ENCODE measurements at places on chromosomes 3 and 15. TPM values are rescaled to one million over a fixed set of nuclear protein-coding genes. Genes with fewer than 3 reads are reported as not detected.

GRCh38 chr15:87619161-87619960 is 637.2 kb downstream of the NTRK3 start:
- DNase-seq = peak; percentile 94

GRCh38 chr3:14480207-14481017 is 59.7 kb downstream of the GRIP2 start:
- DNase-seq = peak; percentile 88

The GOLGA6L9 gene
- 1.3 TPM for total RNA-seq

GRCh38 chr3:78258798-78259197 is 1218.9 kb downstream of the ROBO2 start:
- DNase-seq = peak; percentile 84

GRCh38 chr3:123143669-123144411 is 57.9 kb upstream of the SEC22A start:
- no peak for DNase-seq

DNA sequence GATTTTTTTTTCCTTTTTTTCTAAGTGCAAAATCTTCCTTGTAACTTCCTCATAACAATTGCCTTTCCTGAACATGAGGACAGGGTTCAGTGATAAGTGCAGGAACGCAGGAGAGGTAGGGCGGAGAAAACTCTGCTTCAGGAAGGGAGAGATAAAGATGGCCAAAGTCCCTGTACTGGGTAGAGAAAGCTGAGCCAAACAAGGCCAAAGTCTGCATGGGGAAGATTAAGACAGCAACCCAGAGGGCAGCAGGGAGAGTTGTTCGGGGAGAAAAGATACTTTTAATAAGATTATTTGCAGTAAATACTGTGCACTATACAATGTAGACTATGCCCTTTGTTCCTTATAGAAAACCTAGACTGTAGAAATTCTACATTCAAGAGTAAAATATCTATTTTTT is 55.4 kb upstream of the LRRFIP2 start:
- no peak for DNase-seq

DNA sequence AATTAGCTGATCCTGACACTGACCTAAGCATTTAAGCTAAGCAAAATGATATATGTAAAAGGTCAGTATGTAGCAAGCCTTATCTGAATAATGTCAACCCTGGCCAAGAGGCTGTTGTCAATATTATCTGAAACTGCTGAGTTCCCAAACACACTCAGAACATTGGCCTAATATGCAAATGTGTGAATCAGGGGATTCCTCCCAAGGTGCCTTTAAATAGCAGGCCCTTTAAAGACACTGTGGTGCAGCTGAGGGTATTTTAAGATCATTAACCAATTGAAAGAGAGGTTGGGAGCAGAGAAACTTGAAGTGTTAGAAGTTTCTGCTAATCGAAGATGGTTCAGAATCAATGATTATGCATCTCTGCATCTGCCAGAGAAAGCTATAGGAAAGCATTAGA is 207.0 kb downstream of the NTRK3 start:
- no peak for DNase-seq

DNA sequence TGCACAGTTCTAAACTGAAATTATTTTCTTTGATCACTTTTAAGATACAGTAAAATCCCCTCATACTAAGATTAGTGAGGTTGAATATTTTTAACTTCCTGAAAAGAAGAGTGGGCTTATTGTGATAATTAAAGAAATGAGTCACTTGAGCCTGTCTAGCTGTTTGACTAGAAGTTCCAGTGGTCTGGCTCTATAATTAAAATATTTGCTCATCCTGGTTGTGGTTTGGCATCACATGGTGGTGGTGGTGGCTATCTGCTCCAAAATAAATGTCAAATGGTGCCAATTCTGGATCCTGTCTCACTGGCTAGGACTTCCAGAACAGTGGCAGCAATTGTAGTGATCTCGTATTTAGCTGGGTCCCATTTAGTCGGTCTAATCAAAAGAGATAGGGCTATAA is 8.6 kb upstream of the TEX9 start:
- no peak for DNase-seq

DNA sequence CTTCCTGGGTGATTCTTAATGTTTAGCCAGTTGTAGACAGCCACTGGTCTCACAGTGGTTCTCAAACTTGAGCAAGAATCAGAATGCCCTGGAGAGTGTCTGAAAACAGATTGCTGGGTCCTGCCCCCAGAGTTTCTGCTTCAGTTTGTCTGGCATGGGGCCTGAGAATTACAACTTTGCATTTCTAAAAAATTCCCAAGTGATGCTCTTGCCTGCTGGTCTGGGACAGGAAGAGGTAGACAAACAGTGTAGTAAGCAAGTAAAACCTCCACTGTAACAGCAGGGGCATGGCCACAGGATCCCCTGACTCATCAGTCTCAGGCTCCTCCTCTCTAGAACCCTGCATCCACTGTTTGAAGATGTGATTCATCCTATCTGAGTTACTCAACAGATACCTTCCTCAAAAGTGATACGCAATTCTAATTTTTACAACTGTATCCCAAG is 36.5 kb downstream of the DZIP1L start:
- DNase-seq = peak; percentile 96

- DNase-seq = peak; percentile 11
Measured at GRCh38 chr15:64351265-64351664, 4.7 kb downstream of the CSNK1G1 start.

DNA sequence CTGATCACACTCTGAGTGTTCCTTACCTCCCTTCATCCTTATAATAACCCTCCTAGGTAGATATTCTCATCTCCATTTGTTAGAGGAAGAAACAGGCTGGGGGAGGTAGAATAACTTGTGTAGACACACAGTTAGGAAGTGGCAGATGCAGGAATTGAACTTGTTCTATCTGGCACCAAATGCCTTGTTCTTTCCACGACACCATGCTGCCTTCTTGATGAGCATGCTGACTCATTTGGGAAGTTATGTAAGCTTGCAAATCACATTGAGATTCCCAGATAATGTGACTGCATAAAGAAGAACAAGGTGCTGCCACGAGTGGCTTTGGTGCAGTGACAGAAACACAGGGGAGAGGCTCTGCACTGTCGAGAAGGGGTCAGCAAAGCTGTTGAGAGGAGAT is 27.5 kb upstream of the NDUFB4 start:
- DNase-seq = peak; percentile 45

GRCh38 chr3:192033246-192033645 is 572.3 kb downstream of the PYDC2 start:
- no peak for DNase-seq

The GP9 gene
- total RNA-seq = not detected

GRCh38 chr3:25313286-25313685 is 114.8 kb upstream of the RARB start:
- DNase-seq = no peak

The LINGO1 gene
- not detected for total RNA-seq

DNA sequence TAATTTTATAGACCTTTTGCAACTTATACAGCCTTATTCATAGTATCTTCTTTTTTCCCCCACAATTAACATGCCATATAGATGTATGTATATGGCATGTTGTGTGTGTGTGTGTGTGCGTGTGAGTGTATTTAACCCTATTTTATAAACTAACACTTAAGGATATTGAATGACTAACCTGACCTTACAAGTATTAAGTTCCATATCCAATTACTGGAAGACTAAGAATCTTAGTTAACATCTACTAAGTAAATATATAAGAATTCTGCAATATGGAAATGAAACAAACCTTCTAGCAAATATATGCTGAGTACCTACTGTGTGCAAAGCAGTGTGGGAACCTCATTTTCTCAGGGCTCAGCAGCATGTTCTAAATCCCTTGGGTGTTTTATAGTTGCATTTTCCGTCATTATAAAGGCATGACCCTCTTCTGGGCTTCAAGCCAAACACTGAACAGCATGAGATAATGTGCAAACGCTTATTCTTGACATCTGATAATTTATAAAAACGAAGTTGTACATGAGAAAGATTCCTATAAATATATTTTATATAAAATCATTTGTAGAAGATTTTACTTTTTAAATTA is 105.5 kb downstream of the NLGN1 start:
- peak; percentile 31 for DNase-seq

DNA sequence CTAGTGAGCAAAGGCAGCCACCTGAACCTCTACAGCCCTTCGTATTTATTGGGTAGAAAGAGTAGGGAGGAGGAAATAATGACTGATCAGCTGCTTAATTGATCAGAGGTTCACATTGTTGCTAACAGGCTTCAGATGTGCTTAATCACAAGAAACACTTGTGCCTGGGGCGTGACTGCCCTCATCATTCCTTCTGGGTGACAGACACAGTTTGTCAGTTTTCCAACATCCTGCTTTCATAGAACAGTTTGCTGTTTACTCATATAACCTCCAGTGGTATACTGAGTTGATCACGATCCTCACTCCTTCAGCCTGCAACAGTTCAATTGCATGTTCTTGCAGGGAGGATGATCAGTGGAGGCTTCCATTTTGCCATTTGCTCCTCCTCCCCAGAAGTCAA is 13.6 kb upstream of the CASR start:
- DNase-seq = no peak

- no peak for DNase-seq
Measured at GRCh38 chr3:116276675-116277074, 168.6 kb downstream of the LSAMP start.

GRCh38 chr3:48686538-48687219 is 964 bp upstream of the NCKIPSD start:
- DNase-seq = no peak

- DNase-seq = peak; percentile 15
Measured at GRCh38 chr3:104604326-104605010, 762.2 kb upstream of the ALCAM start.

GRCh38 chr3:14227856-14228255 is 49.2 kb downstream of the LSM3 start:
- DNase-seq = peak; percentile 56

GRCh38 chr15:75346796-75347221 is at the start of gene NEIL1:
Gene NEIL1 (plus strand): TSS chr15:75347039. CDS start chr15:75348906, 1,867 bp downstream.
- no peak for DNase-seq

GRCh38 chr15:75594276-75594675 is 15.2 kb upstream of the PTPN9 start:
- DNase-seq = peak; percentile 40

DNA sequence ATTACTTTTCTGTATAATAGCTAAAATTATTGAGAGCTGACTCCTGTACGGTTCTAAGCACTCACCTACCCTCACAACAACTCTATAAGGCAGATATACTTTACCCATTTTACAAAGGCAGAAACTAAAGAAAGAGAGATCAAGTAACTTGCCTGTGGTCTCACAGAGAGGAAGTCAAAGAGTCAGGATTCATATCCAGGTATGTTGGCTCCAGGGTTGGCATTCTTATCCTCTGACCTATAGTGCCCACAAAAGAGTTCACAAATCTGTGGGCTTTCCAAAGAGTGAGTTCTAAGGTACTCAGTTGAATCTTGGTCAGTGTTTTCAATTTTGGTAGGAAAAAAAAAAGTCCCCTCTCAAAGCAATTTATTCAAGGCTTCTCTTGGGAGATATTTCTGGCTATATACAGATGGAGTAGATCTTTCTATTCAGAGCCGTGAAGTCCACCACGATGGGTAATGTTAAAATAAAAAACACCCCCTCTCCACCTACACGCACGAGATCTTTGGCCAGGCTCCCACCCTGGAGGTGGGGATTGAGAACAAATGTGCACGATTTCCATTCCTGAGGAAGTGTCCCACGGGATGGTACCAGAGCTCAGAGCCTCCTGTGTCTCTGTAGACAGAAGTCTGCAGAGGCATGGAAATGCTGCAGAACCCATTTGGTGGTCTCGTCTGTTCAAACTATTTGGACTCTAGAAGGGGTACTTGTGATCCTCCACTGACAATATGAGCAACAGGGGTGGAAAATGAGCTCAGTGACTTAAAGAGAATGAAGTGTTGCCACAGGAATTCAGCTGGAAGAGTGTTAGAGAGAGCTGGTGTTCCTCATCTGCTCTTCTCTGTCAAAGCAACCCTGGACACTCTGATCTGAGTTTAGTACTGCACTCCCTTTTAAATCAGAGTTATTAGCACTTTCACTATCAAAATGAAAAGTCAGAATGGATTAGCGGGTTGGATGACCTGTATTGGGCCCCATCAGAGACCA is 212.1 kb upstream of the EIF1B start:
- DNase-seq = no peak

The STRIT1 gene
- not detected for total RNA-seq

- DNase-seq = peak; percentile 68
Measured at GRCh38 chr3:30649572-30650318, 43.3 kb downstream of the TGFBR2 start.

The SAMD7 gene
- total RNA-seq = not detected

DNA sequence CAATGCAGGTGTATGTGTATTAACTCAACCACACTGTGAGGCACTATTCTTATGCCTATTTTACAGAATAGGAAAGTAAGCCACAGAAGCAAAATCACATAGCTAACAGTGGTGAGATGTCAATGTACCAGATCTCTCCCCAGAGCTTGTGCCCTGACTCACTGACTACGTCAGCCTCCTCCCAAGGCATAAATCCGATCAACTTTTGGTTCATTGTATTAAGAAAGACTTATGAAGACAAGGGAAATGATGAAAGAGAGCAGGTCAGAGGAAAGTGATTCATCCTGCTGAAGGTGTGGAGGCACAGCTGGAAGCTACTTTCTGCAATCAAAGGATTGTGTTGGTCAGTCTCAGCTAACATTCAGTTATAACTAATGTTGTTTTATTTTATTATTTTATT is 33.0 kb upstream of the SV2B start:
- no peak for DNase-seq

The TRANK1 gene
- total RNA-seq = 13.4 TPM

- DNase-seq = peak; percentile 64
Measured at GRCh38 chr3:108406661-108407206, 103.7 kb downstream of the MYH15 start.

The FBXL2 gene
- 16.8 TPM for total RNA-seq

DNA sequence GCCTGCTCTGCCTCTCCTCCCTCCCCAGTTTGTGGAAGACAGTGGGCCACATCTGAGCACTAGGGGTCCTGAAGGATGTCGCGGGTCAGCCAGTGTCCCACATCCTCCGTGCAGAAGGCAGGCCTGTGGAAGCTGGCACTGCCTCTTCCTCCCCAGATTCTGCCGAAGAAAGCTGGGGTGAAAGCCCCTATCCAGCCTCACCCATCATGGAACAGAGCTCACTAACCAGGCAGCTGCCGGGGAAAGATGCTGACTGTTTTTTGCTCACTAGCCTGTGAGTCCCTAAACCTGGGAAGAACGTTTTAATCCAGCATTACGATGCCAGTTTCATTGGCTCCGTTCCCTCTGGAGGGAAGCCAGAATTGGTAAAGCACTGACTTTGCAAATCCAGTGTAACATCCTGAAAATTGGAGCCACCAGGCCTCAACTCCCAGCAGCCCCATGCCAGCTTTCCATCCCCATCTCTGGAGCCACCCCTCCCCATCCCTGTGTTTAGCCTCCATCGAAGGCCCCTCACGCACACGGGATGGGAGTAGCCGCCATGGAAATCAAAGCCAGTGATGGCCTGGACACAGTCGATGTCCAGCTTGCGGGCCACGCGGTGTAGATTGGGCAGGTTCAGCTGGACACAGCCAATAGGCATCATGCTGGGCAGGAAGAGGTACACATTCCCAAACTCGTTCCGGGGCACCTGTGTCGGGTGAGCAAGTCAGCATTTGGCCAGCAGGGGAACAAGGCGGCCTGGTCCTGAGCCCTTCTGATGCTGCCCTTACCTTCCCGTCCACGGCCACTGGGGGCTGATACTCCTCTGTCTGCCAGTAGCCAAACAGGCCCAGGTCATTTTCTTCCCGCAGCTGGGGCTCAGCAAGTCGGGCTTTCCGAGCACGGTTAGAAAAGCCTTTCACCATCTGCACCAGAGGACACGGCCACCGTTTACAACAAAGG is 23.5 kb downstream of the TMEM43 start:
- DNase-seq = no peak

Measured in fibroblast of villous mesenchyme (primary cell).